ENCODE measurements at places on chromosomes 5 and 9.

DNA sequence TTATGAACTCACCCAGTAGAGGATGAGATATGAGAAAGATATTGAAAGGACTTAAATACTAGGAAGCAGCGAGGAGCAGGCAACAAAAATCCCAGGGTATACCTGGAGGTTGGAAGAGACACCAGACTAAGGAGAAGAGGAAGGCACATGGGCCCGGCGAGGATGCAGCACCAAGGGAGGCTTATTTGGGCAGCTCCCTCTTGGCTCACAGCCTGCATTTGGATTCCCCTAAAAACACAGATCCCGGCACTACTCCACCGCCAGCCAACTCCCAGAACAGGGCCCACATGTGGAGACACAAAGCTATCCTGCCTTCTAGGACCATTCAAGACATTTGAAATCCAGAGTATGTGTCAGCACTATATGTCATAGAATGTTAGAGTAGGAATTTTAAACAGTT, 199.8 kb upstream of the FBXL7 start:
- no peak for DNase-seq

- no peak for DNase-seq
Measured at GRCh38 chr9:119418721-119419120, 49.5 kb upstream of the BRINP1 start.

DNA sequence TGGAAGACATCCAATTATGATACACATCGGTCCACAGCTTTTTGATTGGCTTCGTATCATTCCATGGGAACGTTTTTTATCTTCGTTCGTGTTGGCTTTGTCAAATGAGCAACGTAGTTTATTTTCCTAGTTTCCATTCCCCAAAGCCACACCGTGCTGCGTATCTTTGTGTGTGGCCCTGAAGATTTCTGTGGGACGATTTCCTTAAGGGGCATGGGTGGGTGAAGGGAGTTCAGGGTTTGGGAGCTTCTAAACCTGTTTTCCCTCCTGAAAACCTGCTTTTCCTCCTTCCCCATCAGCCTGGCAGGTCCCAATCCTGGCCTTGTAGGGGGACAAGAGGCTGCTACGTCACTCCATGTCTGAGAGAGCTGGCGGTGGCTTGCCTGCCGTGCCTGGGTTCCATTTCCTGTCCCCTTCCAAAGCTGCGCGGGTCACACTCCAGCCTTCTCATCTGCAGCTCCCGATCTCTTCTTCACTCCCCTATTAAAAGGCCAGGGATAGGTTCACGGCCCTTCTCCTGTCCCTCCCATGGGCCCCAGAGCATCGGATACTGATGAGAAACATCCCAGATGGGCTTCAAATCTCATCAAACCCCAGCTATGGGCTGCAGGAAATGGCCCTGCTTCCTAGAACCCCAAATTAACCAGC, 23.5 kb upstream of the ASS1 start:
- no peak for DNase-seq

DNA sequence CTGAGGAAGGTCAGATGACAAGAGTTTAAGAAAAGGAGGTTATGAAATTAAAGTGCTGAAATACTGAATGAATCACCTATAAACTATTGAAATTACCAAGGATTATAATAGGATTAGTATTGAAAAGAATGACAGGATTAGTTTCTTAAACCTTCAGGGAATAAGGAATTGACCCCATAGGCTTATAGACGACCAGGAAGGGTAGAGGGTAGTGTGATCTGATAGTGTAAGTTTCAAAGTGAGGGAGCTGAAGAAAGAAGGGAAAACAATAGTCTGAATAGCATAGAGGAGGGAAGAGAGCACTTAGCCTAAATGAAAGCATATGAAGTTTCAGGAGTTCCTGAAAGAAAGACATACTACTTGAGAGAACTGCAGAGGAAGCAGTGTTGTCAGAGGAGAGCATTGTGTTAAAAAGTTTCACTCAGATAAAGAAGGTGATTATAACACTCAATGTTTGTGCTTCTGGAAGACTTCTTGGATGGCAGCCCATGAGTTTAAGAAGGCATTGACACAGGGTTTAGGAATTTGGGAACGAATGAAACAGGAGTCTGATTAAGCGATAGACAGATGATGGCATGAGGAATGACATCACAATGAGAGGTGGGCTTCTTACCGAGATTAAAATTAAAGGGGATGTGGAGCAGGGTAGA, 557.9 kb upstream of the GRAMD2B start:
- no peak for DNase-seq

DNA sequence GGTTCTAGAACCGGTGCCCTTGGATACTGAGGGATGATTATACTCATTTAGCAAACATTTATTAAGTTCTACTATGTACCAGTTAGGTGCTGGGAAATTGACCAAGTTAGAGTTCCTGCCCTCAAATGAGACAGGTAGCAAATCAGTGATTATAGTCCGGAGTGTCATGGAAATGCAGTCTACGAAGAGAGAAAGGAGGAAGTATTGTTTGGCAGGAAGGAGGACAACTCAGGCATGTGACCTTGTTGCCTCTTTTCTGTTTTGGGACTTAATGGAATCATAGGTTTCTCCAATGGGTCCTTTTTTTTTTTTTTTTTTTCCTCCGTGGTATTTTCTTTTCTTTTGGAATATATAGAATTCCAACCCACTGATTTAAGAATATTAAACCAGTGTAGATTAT, 28.0 kb downstream of the OSTF1 start:
- no peak for DNase-seq

DNA sequence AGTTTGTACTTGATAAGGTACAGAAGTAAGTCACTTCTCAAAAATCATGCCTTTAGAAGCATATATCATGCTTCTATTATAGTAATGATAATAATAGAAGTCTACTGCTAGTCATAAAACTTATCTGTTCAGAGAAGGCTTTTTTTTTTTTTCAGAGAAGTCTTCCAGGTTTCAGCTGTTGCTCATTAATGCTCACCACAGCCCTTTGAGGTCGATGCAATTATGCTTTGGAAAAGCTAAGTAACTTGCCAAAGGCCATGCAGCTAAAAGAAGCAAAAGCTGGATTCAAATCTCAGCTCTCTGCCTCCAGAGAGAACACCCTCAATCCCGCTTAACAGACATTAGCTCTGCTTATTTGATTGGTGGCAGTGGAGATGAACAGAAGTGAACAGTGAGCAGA, 150.8 kb downstream of the DOCK8 start:
- DNase-seq = no peak
